ENCODE measurements at places on chromosomes 6 and 20.

GRCh38 chr6:105515054-105515453 is 112.2 kb upstream of the PREP start:
- no peak for DNase-seq

DNA sequence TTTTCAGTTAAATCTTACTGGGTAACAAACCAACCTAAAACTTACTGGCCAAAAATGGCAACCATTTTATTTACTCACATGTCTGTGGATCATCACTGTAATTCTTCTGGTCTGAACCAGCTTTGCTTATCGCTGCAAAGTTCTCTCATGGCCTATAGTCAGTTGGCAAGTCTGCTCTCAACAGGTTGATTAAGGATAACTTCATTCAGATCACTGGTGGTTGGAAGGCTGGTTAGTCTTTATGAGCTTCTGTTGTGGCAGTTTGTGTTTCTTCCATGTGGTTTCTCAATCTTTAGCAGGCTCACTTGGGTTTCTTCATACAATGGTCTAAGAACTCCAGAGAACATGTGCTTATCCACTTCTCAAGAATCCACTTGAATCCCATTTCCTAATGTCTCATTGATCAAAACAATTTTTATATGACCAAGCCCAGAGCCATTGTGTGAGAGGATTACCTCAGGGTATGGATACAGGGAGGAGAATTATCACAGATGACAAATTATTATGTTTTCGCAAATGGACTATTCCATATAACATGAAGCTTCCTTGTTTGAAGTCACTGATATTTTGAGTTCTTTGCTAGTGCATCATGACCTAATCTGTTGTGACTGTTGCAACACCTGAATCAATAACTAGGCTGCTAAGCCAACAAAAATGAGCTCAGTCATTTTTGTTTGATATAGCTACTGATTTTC is 155.4 kb upstream of the BMP2 start:
- no peak for DNase-seq

GRCh38 chr6:156662025-156662445 is 115.1 kb upstream of the ARID1B start:
- no peak for DNase-seq

DNA sequence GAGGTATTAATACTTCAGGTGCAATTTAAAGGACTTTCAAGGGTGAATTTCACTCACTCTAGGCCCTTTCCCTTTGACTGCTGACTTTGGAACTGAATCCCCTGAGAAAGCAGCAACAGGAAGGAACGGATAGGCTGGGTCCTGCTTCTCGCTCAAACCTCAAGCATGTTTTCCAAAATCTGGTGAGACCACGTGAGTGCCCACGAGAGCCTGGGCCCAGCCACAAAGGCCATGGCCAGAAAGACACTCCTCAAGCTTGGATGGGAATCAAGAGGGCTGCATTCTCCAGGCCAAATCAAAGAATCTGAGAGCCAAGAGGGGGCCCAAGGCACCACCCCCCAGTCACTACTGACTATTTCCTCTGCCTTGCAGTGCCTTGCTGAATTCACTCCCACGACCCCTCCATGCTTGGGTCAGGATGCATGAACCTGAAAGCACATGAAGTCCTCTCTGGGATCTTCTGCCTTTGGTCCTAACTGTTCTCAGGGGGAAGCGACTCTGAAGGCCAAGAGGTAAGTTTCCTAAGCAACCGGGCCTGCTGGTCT is 146.1 kb downstream of the NFATC2 start:
- DNase-seq, result no peak

- DNase-seq, result no peak
Measured at GRCh38 chr6:10721850-10722569, 860 bp upstream of the TMEM14C start.

GRCh38 chr6:76631622-76632021 is 559.2 kb upstream of the IMPG1 start:
- no peak for DNase-seq

DNA sequence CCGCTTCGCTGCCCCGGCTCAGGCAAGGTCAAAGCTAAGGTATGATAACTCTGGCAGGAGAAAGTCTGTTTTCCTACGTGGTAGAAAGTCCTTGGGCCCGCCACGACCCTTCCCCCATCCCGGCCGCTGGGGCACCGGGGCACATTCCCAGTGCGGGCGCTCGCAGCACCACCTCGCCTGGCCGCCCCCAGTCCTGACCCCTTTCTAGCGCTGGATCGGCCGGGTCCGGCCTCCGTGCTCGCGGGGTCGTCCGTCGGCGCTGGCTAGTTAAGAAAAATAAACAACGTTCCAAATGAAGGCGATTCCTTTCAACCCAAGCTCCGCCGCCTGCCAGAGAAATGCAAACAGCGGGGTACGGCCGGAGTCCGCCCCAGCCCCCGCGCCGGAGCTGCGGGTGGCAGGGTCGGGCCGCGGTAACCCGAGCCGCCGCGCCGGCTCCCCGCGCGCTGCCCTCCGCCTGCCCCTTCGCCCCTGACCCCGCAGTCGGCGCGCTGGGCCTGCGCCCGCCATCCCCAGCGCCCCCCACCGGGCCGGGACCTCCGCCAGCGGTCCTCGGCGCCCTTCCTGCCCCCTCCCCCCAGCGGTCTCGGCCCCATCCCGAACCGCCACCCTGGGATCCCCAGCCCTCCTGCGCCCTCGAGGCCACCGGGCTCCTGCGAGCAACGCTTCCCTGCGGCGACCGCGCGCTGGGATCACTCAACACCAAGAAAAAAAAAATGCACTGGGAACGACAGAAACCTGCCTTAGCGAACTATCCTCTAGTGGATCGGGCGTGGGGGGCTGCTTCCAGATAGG is 37.6 kb downstream of the NCR2 start:
- DNase-seq, result no peak

DNA sequence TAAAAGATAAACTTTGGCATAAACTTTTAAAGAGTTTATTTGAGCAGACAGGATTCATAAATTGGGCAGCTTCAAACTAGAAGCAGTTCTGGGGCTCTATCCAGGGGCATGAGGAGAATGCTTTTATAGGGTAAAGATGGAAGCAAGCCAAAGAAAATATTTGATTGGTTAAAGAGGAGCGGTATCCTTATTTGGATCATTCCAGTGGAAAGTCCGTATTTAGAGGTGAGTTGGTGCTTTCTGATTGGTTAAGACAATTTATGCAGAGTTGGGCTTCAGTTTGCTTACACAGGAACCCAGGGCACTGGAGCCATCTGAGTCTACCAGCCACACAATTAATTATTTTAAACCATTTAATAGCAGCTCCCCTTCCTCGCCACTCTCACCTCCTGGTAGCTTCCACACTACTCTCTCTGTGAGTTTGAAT is 37.9 kb upstream of the RNF217 start:
- no peak for DNase-seq

- DNase-seq, result no peak
Measured at GRCh38 chr20:24379484-24379927, 89.9 kb upstream of the SYNDIG1 start.

DNA sequence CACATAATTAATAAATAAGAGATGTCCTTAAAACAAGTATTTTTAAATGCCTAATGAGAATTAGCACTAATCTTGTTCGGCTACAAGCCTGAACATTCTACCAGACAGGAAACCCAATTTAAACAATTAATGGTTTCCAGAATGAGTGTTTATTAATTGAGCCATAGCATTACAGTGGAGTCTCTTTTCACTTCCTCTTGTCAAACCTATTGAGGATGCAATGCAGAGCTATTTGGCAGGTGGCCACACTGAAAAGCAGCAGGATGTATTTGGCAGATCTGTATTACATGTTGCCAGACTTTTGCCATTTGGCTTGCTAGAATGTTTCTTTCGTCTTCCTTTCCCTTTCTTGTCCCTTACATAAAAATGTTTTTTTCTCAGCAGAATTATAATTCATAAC is 475.2 kb upstream of the MARCKS start:
- DNase-seq, result no peak

DNA sequence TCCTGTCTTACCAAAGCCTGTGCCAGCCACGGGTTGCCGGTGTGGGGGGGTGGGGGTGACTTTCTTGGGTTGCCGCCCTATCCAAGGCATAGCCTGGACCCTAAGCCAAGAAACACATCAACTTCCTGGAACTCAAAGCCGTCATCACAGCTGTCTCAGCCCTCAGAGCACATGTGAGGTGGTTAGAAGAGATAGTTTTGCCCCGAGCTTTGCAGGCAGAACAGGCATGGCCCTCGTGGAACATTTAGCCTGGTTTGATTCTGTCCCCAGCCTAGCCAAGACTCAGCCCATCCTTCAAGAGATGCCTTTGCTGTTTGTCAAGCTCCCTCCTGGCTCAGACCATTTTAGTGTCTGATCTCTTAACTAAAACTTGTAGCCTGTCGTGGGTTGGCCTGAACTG is 64.9 kb downstream of the RREB1 start:
- no peak for DNase-seq

GRCh38 chr6:154468760-154469159 is 41.7 kb downstream of the CNKSR3 start:
- DNase-seq, result no peak

GRCh38 chr20:23598481-23598880 is 7.2 kb downstream of the CST9 start:
- DNase-seq, result no peak

GRCh38 chr6:153083869-153084268 is 47.2 kb downstream of the RGS17 start:
- DNase-seq, result no peak

- no peak for DNase-seq
Measured at GRCh38 chr6:169339731-169340309, 86.2 kb upstream of the THBS2 start.

DNA sequence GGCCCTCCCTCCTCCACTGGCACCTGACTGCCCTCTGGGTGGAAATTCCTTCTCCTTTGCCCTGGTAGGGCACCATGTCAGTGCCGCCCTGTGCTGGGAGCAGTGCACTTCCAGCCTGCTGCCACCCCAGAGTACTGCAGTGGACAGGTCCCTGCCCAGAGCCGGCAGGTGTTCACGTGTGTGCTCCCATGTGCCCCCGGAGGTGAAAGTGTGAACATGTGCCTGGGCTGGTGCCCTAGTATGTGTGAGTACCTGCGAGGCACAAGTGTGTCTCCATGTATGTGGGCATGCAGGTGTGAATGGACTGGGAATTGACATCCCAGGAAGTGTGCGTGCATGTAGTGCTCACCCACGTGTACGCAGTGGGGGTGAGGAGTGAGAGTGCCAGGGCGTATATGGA is 29.4 kb downstream of the SDCBP2 start:
- no peak for DNase-seq

- DNase-seq, result no peak
Measured at GRCh38 chr6:56345376-56345995, 98.1 kb upstream of the COL21A1 start.

- no peak for DNase-seq
Measured at GRCh38 chr6:139647016-139647415, 272.6 kb upstream of the CITED2 start.

DNA sequence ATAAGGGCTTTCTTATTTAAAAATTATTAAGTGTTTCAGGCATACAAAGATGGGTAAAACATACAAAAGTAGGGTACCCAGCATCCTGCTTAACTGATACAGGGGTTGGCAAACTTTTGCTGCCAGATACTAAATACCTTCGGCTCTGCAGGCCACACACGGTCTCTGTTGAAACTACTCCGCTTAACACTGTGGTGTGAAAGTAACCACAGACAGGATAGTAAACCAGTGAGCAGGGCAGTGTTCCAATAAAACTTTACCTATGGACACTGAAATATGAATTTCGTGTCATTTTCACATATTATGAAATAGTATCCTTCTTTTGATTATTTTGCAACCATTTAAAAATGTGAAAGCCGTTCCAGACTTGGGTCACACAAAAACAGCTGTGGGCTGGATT is 92.4 kb downstream of the EYA2 start:
- no peak for DNase-seq

DNA sequence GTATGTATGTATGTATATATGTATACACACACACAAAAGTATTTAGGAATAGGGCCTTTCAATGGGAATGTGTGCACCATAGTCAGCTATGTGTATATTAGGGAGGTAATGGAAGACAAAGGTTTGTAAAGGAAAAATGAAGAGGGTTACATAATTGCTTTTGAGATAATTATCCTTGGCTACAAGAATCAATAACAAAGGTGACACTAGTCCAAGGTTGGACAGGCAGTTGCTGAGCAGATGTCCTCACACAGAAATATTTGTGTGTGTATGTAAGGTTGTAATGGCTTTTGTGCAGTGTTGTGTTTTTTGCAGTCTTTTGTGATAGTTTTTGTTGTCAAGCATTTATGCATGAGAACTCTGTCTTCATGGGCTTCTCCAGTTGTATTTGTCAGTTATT is 157.9 kb upstream of the MARCKS start:
- no peak for DNase-seq

- DNase-seq, result no peak
Measured at GRCh38 chr6:151974061-151974617, 166.7 kb downstream of the ESR1 start.

GRCh38 chr6:83804886-83805285 is 48.3 kb upstream of the RIPPLY2 start:
- DNase-seq, result no peak

- DNase-seq, result no peak
Measured at GRCh38 chr6:142300758-142301650, 803 bp upstream of the ADGRG6 start.

DNA sequence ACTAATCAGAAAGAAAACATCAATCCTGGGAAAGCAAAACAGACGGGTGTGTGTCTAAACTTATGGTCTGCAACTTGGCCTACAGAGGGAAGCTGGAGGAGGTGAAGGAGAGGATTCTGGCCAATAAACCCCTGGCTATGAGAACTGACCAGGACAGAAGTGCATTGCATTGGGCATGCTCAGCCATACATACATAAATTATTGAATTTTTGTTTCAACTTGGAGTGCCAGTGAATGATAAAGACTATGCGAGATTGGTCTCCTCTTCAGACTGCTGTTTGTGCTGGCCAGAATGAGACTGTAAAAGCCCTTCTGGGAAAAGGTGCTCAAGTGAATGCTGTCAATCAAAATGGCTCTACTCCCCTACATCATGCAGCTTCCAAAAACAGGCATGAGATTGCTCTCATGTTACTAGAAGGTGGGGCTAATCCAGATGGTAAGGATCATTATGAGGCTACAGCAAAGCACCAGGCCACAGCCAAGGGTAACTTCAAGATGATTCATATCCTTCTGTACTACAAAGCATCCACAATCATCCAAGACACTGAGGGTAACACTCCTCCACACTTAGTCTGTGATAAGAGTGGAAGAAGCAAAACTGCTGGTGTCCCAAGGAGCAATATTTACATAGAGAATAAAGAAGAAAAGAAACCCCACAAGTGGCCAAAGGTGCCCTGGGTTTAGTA is 17.4 kb downstream of the ADNP start:
- no peak for DNase-seq

GRCh38 chr6:111260570-111261298 is 173.4 kb downstream of the SLC16A10 start:
- no peak for DNase-seq

Data from T-helper 9 cell (primary cell).